ENCODE measurements at places on chromosomes 4 and X. TPM values are rescaled to one million over a fixed set of nuclear protein-coding genes. Genes with fewer than 3 reads are reported as not detected.

DNA sequence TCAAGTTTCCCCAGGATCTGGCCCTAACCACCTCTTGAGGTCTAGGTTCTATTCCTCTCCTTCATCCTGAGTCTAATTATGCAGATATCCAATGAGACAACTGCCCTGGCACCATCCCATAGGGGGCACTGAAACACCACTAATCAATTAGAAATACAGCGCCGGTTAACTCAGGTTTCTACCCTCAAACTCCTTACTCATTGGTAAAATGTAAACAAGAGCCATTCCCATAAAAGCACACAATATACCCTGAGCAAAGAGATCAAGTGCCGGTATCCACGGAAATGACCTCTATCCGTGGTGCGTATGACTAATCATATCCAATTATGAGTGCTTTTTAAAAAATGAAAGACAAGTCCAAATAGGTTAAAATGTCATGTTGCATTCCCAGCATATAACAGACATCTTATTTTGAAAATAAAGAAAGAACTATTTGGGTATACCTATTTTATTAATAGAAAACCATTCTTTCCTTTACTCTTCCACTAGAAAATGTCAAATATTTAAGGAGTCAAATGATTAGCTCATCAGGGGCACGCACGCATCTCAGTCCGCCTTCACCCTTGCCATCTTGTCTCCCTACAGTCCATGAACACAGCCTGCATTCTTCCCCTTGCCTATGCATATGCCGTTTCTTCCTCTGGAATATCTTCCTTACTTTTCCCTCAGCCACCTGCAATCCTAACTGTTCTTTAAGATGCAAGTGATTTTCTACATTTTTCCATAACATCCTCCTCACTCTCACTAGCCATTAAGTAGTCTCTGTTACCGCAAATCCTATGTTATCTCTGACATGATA is 141.1 kb downstream of the MAML3 start:
- DNase-seq, result no peak

DNA sequence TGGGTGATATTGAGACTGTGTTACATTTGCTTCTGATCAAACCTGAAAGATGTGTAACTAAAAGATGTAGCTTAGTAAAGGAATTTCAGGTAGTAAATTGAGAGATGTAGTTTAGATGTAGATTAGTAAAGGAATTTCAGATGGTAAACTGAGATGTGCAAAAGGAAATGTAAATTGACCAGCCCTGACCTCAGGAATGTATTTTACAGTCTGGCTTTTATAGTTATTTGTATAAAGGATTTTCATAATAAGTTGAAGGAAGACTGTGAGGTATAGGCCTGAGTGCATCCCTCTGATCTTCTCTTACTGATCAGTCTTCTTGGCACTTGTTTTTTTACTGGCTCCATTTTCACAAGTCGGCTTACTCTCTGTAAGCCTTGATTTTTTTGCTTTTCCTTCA is 3.2 kb downstream of the KLHL2 start:
- DNase-seq, result no peak

- DNase-seq, result no peak
Measured at GRCh38 chrX:130704053-130705038, 198.7 kb downstream of the ENOX2 start.

DNA sequence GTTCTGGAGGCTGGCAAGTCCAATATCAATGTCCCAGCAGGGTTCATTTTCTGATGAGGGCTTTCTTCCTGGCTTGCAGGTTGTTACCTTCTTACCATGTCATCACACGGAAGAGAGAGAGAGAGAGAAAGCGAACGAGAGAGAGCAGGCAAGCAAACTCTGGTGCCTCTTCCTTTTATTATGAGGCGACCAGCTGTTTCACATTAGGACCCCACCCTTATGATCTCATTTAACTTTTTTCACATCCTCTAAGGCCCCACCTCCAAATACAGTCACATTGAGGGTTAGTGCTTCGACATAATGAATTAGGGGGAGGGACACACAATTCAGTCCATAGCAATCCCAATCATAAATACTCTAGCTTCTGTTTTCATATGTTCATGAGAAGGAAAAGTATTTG is 10.6 kb upstream of the GPR174 start:
- DNase-seq, result no peak

DNA sequence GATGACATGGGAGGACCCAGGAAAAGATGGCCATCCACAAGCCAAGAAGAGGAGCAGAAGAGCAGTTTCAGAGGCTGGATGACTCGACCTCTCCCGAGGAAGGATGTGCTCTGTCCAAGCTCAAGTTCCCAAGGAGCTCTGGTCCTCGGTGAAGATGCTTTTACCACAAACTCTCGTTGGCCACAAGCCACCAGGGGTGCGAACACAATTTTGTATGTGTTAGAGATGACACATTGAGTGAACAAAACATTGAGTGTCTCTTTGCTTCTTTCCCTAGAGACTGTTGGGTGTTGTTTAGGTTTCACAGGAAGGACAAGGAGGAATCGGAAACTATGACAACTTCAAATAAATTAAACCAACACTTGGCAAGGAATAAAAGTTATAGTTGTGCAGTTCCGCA is 26.3 kb downstream of the FGFBP1 start:
- no peak for DNase-seq

TLL1 gene
- 3.7 TPM for total RNA-seq

IL9R gene
- 0.14 TPM for total RNA-seq

RNF212 gene
- total RNA-seq, result 2.4 TPM
